Activated naive CD8-positive, alpha-beta T cell treated with anti-CD3 and anti-CD28 coated beads for 36 hours (primary cell): ENCODE measurements at places on chromosomes 13 and 19. TPM values are rescaled to one million over a fixed set of nuclear protein-coding genes. Genes with fewer than 3 reads are reported as not detected.

The SPTBN4 gene
- total RNA-seq = 1.1 TPM

DNA sequence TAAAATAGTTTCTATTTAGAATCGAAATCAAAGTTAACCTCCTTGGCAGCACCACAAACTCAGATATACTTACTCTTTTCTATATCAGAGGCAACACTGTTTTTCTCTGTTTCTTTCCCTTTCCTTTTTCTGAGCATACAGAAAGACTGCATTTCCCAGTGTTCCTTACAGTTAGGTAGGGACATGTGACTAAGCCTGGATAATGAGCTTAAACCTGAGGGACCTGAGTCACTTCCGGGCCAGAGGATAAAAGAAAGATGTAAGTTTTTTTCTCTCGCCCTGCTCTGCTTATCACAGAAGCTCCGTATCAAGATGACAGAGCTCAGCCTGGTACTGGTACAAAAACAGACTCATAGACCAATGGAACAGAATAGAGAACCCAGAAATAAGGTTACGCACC is 531.9 kb downstream of the KLF12 start:
- DNase-seq = no peak

GRCh38 chr19:52094526-52095130 is 937 bp downstream of the ZNF841 start:
- DNase-seq = no peak

- no peak for DNase-seq
Observed at GRCh38 chr13:39272994-39273393, 234.7 kb downstream of the NHLRC3 start.

DNA sequence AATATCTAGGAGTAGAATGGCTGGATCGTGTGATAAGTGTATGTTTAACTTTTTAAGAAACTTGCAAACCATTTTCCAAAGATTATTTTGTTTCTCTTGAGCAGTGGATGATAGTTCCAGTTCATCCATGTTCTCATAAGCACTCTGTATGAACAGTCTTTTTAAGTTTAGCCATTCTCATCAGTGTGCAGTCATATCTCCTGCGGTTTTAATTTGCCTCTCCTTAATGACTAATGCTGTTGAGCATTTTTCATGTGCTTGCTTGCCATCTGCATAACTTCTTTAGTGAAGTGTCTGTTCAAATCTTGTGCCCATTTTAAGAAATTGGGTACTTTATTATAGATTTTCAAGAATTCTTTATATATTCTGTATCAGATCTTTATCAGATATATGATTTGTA is 58.6 kb downstream of the WASF3 start:
- no peak for DNase-seq

DNA sequence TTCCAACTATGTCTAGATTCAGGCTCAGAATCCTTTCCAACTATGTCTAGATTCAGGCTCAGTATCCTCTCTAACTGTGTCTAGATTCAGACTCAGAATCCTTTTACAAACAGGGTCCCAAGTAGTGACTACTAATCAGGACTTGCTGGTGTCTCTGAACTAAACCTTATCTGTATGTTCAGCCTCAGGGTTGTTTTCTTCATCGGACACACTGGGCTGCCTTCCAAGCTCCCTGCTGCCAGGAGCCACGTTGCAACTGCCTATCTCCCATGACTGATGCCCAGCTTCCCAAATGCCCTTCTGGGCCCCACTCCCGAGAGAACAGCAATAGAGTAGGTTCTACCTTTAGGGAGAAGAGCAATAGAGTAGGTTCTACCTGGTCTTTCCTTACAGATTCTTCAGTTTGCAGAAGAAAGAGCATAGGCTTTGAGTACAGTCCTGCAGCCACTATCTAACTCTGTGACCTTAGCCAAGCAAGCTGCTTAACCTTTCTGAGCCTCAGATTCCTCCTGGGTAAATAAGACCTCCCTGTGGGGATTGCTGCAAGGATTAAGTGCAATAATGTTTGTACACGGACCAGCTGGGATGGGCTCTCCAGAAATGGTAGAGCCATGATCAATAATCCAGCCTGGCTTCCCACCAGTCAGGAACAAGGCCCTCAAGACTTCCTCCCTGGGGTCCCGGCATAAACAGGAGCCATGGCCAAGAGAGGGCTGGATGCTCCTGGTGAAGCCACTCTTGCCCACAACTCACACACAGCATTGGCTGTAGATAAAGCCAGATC is 61.5 kb downstream of the ZIC5 start:
- no peak for DNase-seq

DNA sequence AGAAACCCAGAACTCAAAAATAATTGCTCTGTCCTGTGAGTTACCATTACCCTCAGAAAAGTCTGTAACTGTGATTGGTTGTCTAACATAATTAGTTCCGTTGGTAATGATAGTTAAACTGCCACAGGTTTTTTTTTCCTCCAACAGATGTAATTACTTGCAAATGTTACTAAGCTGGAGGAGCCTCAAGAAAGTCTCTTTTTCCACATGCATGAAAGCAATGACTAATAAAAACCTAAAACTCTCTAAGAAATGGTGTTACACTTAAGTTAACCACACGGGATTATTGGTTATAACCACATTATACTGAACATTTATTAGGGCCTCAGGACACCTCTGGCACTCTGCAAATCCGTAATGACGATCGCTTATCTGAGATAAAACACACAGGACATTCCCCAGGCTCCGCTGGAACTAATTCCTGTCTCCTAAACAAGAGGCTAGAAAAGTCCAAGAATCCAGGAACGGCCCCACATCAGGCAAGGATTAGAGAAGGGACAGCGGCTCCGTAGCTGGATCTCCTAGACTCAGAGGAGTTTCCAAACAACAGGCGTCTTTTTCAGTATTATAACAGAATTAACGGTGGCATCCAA is 753 bp downstream of the ZNF235 start:
- DNase-seq = peak; percentile 6

DNA sequence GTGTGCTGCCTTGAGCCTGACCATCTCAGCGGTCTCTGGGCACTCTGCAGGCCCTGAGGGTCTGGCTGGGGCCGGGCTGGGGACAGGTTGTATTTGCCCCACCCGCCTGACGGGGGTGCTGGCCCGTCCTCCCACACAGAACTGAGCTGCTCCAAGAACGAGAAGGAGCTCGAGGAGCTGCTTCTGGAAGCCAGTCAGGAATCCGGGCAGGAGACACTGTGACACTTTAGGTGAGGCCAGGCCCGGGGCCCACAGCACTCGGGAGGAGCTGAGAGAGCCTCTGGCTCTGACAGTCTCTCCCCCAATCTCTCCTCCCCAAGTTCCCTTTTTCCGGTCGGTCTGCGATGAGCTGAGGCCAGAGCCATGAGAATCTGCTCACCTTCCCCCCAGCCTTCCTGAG is 14.5 kb downstream of the NKPD1 start:
- no peak for DNase-seq
